CD4-positive, alpha-beta T cell treated with Interferon alpha-2 for 1 hour (primary cell): ENCODE measurements at places on chromosomes 3 and 15.

- no peak for DNase-seq
These were observed 48.6 kb upstream of the AKAP13 start for GRCh38 chr15:85331655-85332285.

DNA sequence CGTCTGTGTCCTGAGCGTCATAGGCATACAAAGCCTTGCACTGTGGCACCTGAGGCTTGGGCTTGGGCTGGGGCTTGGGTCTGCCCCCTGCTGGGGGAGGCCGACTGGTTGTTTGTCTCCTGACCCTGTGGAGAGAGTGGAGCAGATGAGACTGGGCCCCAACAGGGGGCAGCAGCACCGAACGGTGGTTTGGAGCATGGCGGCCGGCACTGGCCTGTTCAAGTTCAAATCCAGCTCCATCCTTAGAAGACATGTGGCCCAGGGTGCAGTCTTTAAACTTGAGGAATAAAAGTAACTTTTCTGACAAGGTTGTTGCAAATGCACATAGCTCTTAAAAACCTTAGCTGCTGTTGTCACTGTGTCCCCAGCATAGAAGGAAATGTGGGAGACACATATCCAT is 33.3 kb downstream of the CCNB2 start:
- DNase-seq, result peak; percentile 73

DNA sequence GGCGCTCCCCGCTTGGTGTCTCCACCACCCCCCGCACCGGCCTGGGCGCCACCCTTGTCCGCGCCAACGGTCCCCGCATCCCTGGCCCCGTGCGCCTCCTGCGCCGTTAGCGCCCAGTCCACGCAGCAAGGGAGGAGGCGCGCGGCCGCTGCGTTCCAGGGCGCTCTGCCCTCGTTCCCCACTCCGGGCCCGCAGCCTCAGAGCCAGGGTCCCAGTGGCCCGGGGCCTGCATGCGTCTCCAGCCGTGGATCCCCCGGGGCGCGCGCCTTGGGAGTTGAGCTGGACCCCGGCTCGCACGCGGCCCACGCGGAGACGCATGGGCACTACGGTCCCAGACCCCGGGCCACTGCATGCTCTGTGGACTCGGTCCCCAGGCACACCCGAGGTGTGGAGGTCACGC is 7.4 kb upstream of the ITPKA start:
- DNase-seq, result no peak

GRCh38 chr3:14319654-14320182 is 82.7 kb upstream of the SLC6A6 start:
- peak; percentile 18 for DNase-seq

- no peak for DNase-seq
These were observed 6.7 kb downstream of the AMIGO3 start for GRCh38 chr3:49712631-49713317.

- no peak for DNase-seq
These were observed 121.1 kb downstream of the ROBO2 start for GRCh38 chr3:77160931-77161497.

- no peak for DNase-seq
These were observed 38.6 kb downstream of the TRIM71 start for GRCh38 chr3:32856355-32856889.

DNA sequence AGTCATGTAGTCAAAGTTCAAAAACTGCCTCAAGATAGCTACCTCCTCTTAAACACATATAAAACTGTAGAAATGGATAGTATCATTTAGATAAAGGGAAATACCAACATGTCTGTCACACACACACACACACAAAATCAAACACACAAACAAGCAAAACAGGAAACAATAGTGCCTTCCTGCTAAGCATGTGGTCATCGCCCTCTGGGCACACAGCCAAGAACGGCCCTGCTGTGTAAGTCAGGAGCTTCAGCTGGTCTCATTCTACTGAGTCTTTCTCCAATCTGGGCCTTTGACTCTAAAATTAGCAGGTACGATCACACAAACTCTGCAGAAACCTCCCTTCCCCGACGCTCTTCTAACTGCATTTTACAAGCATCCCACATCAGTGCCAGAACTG is 272.2 kb upstream of the CHRNA7 start:
- DNase-seq, result no peak

- peak; percentile 4 for DNase-seq
These were observed 644 bp downstream of the ZNF609 start for GRCh38 chr15:64460724-64461720.

DNA sequence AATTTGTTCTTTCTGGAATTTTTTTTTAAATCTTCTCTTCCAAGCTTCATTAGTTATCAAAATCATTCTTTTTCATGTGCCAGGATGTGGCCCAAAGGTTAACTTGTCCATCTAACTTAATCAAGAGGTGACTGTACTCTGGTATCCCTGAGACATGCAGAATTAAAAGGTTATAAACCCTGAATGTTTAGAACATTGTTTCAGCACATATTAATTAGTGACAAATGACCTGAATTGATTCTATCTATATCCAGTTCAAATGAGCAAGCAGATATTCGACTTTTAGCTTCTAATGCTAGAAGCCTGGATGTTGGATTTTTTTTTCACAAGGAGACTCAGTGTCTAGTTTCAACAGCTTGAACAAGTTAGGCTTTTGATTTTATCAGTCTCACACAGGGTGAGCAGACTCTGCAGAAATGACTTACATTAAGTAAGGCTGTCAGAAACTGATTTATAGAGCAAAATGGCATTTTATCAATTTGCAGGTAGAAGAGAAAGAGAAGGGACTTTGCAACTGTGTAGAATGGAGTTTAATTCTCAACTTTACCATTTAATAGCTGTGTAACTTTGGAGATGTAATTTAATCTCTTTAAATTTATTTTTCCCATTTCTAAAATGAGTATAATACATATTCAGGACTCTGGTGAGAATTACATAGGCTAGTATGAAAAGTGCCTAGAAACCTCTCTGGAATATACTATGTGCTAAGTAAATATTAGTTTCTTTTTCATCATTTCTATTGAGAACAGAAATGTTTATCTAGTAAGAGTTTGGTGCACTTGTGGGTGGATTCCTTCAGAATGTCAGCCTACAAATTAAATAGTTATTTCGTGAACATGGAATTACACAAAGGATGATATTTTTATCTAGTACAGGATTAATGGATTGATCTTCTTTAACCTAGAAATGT is 100.0 kb downstream of the ALCAM start:
- no peak for DNase-seq

DNA sequence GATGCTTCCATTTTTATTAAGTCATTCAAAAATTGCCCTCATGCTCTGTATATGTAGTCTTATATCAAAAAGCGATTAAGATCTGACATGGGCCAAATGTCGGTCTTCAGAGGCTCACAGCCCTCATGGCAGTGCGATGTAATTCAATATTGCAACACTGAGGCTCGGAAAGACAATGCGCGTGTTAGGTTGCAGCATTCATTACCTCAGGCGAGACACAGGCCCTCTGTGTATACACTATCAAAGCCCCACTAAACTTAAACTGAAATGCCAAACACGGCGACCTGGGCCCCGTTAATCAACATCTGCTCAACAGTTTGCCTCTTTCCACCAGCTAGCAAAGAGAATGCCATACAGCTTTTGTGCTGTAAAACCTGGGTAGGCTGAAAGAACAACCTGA is 413.4 kb downstream of the ERC2 start:
- no peak for DNase-seq

DNA sequence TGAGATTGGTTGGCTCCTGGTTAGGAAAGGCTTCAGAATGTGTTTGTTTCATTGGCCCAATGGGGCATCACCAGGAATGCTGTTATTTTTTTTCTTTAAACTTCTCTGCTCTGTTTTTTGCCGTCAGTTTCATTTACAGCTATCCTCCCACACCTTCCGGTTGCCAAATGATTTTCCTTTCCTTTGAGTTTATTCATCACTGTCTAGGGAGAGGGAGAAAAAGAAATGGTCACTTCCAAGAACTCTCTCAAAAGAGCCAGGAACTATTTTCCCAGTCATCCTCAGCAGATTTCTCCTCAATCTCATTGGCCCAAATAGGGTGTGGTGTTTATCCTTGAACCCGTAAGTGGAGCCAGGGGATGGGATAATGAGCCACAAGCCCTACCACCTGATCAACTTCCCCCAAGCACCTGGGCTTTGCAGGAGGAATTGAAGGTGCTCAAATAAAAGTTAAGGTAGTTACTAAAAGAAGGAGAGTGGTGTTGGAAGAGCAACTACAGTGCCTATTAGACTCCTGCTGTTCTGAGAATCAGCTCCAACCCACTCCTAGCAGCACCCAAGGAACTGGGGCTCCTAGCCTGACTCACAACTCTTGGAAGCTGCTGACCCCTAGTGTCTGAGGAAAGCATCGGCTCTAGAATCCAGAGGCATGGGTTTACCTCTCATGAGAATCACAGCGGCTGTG is 183.8 kb upstream of the IL12A start:
- DNase-seq, result peak; percentile 19

DNA sequence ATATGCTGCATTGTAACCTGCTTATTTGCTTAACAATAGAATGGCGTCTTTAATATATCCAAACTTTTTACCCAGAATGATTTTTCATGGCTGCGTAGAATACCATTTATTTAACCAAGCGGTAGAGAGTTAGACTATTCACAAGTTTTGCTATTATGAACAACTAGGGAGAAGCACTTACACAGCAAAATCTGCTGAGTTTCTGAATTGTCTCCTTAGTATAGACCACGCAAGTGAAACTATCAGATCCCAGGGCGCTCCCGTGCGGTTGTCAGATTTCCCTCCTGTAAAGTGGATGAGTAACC is 12.6 kb upstream of the ADPGK start:
- no peak for DNase-seq

- DNase-seq, result no peak
These were observed 267.6 kb upstream of the TBC1D5 start for GRCh38 chr3:18010001-18010400.

DNA sequence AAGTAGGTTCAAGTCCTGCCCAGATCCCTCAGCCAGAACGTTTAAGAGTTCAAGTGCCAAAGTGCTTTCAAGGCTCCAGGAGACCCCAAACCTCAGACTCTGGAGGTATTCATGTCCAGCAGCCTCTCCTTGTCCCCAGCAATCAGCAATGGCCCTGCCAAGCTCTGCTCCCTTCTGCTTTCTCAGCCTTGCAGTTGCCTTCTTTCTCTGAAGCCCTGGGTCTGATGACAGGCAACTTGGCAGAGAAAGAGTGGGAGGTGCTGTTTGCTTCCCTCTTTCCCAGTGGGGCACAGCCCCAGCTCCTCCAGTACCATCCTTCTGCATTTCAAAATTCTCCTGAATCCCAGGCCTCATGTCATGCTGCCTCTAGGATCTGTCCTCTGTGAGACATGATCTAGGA is 40.2 kb downstream of the ATP2B2 start:
- no peak for DNase-seq

- DNase-seq, result peak; percentile 32
These were observed 2.1 kb downstream of the RNF168 start for GRCh38 chr3:196501316-196502044.

GRCh38 chr3:129764090-129764489 is 129.4 kb downstream of the TMCC1 start:
- DNase-seq, result no peak

- no peak for DNase-seq
These were observed 217.0 kb downstream of the ZNF621 start for GRCh38 chr3:40741729-40742128.

GRCh38 chr3:11381563-11381962 is 109.4 kb downstream of the ATG7 start:
- DNase-seq, result no peak

DNA sequence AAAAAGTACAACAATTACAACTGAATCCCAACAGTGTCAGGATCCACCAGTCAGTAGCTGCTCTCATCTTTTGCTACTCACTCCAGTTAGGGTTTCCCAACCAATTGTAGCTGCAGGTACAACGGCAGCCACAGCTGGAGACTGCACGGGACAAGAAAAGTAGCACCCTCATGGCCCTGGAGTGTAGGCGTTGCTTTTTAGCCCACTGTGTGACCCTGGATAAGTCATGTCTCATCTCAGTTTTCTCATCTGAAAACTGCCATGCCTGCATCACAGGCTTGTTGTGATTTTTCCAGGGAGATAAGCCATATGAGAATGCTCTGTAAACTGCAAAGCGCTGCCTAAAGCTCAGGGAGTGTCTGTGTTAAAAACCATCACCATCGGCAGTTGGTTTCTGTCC is 535.6 kb upstream of the IL12A start:
- DNase-seq, result no peak

DNA sequence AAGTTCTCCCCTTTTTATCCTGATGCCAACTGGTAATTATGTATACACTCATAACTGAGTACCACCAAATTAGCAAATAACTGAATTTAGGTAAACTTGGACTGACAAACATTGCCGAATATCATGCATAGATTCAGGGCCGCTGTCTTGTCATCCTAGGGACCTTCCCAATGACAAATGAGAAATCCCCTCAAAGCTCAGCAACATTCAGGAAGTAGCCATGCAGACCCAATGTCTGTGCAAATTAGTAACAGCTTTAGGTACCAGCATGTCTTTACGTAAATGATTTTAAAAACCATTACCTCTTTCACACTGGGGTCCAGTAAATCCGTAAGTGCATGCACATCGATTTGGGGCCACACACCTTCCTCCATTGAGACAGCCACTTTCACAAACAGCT is 49.5 kb downstream of the FBN1 start:
- DNase-seq, result no peak

DNA sequence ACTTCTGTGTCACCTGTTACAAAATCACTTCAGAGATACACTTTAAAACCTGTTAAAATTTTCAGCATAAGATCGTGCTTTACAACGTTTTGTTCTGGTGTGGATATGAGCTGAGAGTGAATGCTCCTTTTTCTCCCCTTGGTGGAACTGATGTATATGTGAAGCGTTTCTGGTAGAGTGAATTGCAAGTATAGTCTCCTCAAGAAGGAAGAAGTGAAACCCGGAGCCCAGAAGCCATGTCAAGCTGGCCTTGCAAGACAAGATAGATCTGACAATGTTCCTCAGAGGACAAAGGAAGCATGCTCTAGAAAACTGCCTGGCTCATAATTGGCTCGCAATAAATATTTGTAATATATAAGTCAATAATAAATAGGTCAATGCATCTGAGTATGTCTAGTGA is 23.6 kb downstream of the SERPINI2 start:
- no peak for DNase-seq
